ENCODE measurements at places on chromosomes 6 and 20.

- DNase-seq: no peak
Observed at GRCh38 chr6:106600329-106600728, 29.0 kb downstream of the RTN4IP1 start.

- DNase-seq: no peak
Observed at GRCh38 chr6:158266131-158266530, 46.1 kb upstream of the TULP4 start.

- DNase-seq: peak; percentile 55
Observed at GRCh38 chr6:170271771-170272314, 19.0 kb downstream of the DLL1 start.

DNA sequence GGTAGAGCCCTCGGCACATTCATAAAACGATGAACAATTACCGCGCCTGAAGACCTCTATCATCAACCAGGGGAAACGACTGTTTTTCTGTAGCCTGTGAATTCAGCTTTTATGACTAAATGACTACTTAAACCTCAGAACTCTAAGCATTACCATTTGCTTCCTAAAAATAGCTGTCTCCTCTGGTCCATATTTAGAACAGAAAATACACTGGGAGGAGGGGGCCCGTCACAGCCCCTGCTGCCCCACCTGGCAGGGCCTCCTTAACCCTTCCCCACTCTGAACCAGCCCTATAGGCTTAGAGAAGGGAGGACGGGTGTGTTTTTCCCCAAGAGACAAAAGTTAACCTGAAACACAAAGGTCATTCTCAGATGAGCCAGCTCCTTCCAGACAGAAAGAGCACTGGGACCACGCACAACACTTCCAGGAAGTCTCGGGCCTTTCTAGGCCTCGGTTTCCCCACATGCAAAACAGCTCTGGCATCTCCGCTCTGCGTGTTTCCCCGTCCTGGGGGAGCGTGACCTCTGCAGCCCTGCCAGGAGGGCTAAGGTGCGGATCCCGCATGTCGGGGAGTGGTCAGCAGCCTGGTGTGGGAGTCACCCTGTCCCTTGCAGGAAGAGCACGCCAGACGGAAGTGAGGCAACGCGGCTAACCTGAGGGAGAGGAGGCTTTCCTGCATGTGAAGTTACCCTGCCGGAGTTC is 193.9 kb downstream of the DLL1 start:
- DNase-seq: no peak

DNA sequence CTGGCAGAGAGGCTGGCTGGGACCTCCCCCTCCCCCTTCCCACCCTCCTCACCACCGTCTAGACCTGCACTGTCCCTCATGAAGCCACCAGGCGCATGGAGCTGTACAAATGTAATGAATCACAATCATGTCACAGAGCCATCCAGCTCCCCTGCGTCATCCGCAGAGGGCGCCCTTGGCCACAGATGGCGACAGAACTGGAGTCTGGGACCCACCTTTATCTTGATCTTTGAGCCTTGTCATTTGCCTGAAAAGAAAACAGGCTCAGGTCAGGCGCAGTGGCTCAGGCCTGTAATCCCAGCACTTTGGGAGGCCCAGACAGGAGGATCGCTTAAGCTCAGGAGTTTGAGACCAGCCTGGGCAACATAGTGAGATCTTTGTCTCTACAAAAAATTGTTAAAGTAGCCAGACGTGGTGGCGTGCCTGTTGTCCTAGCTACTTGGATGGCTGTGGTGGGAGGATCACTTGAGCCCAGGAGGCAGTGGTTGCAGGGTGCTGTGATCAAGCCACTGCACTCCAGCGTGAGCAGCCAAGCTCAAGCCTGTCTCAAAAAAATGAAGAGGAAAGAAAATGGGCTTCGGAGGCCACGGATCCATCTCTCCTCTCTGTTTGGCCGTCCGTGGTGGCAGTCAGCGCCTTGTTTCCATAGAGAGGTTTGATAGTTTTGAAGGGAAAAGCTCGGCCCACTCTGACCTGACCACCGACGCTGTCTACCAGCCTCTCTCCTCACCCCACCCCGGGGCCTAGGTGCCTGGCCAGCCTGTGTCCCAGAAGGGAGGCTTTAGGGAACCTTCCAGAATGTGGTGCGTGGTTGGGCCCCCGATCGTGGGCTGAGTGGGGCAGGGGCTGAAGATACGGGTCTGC is 6.2 kb downstream of the COL9A3 start:
- DNase-seq: no peak

DNA sequence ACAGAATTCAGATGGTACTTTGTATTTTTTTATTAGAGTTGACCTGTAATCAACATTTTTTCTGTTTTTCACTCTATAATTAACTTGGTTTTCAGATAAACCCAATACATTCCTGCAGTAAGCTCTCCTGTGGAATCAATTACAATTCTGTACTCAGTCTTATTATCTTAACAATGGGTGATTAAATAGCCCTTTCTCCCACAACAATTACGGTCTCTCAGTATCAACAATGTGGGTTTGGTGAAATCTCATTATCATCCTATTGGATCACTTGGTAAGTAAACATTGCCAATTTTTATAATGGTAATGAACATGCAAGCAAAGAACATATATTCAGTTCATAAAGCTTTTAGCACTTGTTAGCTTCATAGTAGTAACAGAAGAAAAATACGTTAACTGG is 438.9 kb upstream of the EPHA7 start:
- no peak for DNase-seq

GRCh38 chr6:21985904-21986303 is 310.9 kb downstream of the PRL start:
- no peak for DNase-seq

Data from activated CD4-positive, CD25-positive, alpha-beta regulatory T cell treated with anti-CD3 and anti-CD28 coated beads, Interleukin-2, amount 50 U/mL, for 72 hours (primary cell).